ENCODE measurements at places on chromosomes 7 and 10. TPM values are rescaled to one million over a fixed set of nuclear protein-coding genes. Genes with fewer than 3 reads are reported as not detected.

Gene RNLS
- 36.5 TPM for total RNA-seq

Gene FAM25G
- not detected for total RNA-seq

Gene RBP3
- under 0.01 TPM for total RNA-seq

Gene SVIL
- 0.58 TPM for total RNA-seq

Gene SPDYE6
- total RNA-seq: not detected

Gene TAS2R3
- total RNA-seq: not detected

Gene OR2A1
- not detected for total RNA-seq

Gene EMX2
- 4.6 TPM for total RNA-seq

Gene NACAD
- total RNA-seq: 3.5 TPM

Gene CAMK1D
- 1.2 TPM for total RNA-seq

Gene FAM107B
- total RNA-seq: 7.2 TPM

Gene SFTPA1
- total RNA-seq: not detected

Gene IDI2
- total RNA-seq: not detected

Gene C10orf53
- total RNA-seq: not detected

Gene LRRTM3
- total RNA-seq: not detected

Gene TMEM273
- not detected for total RNA-seq

Gene EN2
- total RNA-seq: not detected

Gene ASZ1
- not detected for total RNA-seq

Gene HTR7
- total RNA-seq: 0.18 TPM

Gene AZGP1
- not detected for total RNA-seq

Gene FAS
- 40.6 TPM for total RNA-seq

Gene EPHB6
- total RNA-seq: 25.4 TPM

Gene NEUROD6
- not detected for total RNA-seq

Gene VSIR
- total RNA-seq: 21.6 TPM

Gene CAV1
- total RNA-seq: 856 TPM

Gene PLAU
- total RNA-seq: 14.9 TPM
